Astrocyte (in vitro differentiated cells and primary cell): ENCODE measurements at places on chromosomes 6 and 20.
A peak's percentile ranks its signal among the peaks of the same experiment; 100 is the strongest.

DNA sequence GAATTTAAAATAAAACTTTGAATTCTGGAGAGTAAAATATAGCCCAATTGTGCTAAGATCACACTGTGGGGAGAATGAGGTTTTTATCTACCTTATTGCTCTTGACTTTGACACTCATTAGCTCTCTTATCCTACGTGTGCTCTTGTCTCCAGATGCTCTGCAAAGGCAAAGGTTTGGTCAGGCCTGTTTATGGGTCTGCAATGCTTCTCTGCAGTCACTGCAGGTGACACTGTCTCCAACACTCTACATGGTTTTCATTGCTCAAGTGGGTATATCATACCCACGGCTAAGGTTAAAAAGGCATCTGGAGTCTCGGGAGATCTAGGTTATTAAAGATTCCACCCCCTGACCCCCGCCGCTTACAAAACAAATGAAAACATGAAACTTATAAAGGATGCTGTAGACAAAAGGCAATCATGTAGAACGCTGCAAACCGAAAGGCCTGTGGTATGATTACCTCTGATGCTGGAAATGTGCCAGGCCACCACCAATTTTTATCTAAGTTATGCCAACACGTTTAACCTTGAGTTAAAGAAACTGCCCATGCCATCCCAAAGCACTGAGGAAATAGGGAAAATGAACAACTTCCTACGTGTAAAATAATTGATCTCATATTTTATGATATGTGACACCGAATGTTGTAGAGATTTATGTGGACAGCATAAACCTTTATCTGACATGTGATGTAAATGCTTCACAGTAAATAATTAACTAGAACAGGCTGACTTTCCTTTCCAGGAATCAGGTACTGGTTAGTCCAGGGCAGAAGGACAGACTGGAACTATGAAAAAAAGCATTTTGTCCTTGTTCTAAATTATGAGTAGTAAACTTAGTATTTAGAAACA lies 238.2 kb upstream of the NOX3 start:
- no peak for DNase-seq

GRCh38 chr6:129672341-129672682 lies 37.7 kb downstream of the ARHGAP18 start:
- no peak for DNase-seq

DNA sequence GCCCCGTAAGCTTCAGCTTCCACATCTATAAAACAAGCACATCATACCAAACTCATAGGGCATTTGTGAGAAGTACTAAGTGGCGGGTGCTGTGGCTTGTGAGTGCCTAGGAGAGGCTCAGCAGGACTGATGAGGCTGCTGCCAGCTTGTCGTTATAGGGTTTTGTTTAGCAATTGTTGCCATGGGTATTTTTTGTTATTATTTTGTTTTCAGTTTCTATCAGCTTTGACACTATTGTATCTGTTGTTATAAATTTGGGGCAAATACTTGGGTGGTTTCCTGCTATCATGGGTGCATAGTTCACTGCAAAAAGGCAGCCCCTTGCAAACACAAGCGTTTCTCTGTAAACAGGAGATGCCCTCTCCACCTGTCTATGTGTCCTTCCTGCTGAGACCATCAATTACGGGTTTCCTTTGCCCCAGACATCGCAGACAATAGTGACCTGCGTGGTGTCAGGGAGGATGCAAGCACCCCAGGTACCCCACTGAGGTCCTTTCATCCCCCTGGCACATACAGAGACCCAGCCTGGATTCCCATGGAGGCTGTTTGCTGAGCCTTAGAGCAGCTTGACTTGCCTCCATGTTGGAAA lies 3.1 kb upstream of the CCDC167 start:
- DNase-seq: no peak

GRCh38 chr6:84137051-84137375 lies 90.4 kb downstream of the CEP162 start:
- DNase-seq: peak; percentile 39

DNA sequence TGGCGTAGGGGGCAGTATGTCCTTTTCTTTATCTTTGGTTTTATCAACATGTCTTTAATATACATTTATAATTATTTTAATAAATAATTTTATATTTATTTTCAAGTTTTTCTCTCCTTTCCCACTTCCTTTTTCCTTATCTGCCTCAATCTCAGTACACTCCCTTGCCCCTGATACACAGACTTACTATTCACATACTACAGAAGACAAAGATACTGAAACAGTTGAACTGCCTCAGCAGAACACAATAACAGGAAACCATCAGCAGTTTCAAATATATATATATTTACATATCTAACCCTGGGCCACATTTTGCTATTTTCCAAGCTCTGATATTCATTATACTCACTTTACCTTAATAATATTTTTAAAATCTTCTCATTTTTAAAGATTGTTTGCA lies 19.8 kb downstream of the IBTK start:
- DNase-seq: no peak

DNA sequence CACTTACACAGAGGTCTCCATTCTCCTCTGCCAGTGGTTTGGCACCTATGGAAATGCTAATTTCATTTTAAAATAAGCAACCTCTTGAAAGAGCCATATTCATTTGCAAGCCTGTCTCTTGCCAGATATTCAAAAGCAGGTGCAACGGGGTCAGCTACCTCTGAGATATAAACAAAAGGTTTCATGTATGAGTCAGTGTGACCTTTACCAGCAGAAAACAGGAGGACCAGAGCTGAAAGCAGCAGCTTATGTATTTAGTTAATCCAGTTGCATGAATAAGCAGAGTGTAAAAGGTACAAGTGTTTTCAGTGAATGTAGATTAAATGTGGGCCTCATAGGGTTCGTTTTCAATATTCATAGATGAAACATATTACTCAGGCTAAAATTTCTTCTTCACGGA lies 56.0 kb downstream of the TENT5A start:
- DNase-seq: peak; percentile 37

GRCh38 chr6:15284743-15285142 lies 38.9 kb downstream of the JARID2 start:
- peak; percentile 68 for DNase-seq

GRCh38 chr6:130076512-130076911 lies 58.1 kb downstream of the L3MBTL3 start:
- no peak for DNase-seq

GRCh38 chr6:46022106-46022948 lies 6.7 kb upstream of the CLIC5 start:
- no peak for DNase-seq

DNA sequence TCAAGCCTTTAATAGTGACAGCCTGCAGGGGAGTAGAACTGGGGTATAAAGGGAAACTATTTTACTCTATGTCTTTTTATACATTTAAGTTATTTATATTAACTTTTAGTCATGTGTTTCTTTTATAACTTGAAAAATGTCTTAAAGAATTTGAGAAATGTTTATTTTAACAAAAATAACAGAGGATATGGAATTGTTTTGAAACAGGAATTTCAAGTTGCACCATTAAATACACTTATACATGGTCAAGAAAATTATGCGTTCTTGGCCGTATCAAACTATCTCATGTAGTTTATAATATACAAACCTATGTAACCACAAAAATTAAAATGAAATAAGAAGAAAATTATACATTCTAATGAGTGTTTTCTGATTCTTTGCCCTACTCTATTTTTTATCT lies 282.7 kb downstream of the GRIK2 start:
- no peak for DNase-seq

GRCh38 chr6:31780507-31781243 lies 3.5 kb upstream of the VWA7 start:
- no peak for DNase-seq

DNA sequence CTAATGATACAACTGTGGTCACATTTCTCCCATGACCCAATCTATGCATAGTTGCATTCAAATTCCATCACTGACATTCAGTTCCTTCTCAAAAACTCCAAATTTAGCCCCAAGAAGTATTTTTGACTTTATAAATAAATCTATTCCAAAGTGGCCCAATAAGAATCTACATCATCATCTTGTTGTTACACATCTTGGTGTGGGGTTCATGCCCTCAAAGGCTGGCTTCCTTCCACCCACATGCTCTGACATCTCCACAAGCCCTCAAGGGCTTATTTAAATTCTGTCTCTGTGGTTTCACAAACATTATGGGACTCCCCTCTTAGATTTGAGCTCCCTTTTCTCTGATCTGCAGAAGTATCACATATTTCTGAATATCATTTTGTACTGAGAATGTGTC lies 585.3 kb upstream of the BTBD3 start:
- DNase-seq: peak; percentile 18

- no peak for DNase-seq
These were observed 93.4 kb upstream of the NHSL1 start for GRCh38 chr6:138592749-138593123.

GRCh38 chr6:50437901-50438300 lies 275.4 kb upstream of the TFAP2D start:
- no peak for DNase-seq
